ENCODE measurements at places on chromosomes 6 and 20.

DNA sequence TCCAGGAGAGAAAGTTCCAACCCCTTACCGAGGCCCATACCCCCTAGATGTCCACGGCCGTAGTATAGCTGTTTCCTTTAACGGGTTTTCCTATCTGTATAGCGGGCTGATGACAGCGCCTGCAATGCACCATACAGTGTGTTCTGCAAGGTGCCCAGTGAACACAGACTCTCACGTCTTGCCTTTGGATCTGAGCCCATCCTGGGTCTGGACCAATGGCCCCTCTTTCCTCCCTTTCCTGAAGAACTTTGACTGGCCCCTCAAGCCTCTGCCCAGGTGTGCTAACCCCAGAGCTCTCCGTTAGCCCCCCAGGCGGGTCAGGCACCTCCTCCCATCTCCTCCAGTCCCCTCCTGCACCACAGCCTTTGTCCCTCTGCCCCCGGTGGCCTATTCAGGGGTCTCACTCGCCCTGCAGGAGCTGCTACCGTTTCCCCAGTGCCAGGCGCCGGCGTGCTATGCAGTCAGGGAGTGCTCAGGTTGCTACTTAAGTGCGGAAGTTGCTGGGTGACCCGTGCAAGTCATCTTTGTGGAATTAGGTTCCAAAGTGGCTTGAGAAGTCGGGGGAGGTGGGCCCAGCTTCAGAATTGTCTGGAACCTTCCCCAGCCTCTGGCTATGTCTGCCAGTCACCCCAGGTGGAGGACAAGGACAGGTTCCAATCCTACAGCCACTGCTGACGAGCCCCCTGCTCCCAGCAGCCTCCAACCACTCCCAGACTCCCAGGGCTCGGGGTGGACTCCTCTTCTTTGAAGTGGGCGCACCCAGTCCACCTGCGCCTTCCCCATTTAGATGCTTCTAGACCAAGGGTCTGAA, 35.0 kb upstream of the ZBP1 start:
- DNase-seq = no peak

DNA sequence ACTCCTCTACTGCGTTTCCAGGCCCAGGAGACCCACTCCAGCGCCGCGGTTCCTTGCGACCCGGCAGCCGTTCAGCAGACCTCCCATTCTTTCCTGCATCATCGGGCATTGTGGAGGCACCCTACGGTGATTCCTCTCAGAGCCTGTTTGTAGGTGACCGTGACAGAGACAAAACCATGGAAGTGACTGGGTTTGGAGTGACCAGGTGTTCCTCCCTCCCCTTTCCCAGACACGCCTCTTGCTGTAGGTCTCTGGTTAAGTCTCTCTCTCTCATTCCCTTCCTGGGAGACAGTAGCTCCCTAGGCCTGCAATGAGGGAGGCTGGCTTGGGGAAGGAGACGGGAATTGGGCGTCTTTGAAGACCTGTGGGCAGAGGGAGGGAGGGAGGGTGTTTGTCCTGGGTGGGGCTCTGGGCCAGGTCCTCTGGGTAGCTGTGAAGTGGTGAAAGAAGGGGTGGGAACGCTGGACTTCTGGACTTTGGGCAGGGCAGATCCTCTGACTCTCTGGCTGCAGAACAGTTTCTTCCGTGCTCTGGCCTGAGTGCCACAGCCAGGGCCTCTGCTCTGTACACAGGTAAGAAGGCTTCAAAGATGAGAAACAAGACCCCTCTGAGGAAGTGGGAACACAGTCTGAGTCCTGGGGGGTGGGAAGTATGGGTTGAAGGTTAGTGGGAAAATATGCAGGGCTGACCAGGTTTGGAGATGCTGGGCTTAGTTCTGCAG, 763 bp downstream of the KLC4 start:
- DNase-seq = no peak

DNA sequence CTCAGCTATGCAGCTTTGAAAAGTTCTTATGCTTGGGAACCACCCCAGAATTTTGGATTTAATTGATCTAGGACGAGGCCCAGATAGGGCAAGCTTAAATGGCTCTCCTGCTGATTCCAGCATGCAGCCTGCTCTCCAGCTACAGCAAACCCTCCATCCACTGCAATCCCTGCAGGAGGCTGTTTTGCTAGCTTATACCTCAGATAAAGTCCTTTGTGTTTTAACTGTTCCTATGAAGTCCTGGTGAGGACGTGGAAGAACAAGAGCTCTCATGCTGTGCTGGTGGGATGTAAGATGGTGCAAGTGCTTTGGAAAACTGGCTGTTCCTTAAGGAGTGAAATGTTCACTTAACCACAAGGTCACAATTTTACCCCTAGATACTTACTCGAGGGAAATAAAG, 25.5 kb upstream of the NXT1 start:
- DNase-seq = no peak

GRCh38 chr6:31749301-31750036, 9.7 kb downstream of the MSH5 start:
- DNase-seq = no peak

- DNase-seq = no peak
Observed at GRCh38 chr6:25703005-25703404, 51.0 kb downstream of the SCGN start.

DNA sequence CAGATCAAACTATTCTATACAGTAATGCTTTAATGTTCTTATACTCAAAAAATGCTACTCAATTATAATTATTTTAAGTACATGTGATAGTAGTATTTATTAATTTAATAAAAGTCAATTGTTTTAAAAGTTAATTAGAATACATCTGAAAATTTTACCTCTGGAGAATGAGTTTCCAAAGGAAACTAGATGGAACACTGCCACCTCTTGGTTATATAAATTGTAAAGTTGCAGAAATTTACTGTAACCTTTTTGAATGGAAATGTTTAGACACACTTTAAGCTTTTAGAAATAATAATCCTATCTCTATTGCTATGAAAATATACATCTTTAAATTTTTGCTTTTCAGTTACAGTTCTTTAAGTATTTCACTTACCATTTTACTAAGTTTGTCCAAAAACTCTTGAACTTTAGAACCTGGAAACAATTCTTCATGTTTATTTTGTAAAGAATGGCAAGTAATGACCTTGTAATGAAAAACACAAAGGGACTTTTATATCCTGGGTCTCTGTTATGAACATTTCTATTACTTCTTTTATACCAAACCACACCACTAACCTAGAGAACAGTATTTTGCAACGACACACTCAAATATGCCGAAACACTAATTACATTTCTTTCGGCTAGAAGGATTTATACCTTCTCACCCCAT, 10.9 kb upstream of the BMP5 start:
- peak; percentile 40 for DNase-seq

- no peak for DNase-seq
Observed at GRCh38 chr20:8454137-8454712, 322.2 kb downstream of the PLCB1 start.

DNA sequence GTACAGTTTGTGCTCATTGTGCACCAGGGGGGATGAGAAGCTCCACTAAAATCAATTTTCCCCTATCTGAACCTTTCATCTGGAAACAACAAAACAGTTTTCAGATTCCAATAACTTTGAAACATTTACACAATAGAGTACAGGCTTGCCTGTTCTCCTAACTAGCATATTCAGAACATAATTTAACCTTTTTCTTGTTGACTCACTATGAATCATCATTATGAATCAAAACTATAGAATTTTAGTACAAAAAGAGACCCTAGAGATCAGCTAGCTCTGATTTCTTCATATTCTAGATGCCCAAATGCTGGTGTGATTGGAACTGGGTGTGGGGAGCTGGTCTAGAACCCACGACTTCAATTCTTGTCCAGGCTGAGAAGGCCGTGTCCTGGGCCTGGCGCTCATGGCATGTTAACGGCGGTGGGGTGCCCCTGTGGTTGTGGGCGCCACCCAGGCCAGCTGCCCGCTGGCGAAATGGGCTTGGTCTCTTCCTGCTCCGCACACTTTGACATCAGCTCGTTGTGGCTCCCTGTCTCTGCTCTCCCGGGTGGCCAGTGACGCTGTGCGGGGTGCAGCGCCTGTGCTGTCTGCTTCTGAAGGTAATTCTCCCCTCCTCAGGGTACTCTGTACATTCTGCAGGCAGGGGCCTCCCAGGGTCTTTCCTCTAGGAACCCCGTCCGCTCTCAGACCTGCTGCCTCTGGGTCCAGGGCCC, 29.9 kb upstream of the AGPAT4 start:
- no peak for DNase-seq

DNA sequence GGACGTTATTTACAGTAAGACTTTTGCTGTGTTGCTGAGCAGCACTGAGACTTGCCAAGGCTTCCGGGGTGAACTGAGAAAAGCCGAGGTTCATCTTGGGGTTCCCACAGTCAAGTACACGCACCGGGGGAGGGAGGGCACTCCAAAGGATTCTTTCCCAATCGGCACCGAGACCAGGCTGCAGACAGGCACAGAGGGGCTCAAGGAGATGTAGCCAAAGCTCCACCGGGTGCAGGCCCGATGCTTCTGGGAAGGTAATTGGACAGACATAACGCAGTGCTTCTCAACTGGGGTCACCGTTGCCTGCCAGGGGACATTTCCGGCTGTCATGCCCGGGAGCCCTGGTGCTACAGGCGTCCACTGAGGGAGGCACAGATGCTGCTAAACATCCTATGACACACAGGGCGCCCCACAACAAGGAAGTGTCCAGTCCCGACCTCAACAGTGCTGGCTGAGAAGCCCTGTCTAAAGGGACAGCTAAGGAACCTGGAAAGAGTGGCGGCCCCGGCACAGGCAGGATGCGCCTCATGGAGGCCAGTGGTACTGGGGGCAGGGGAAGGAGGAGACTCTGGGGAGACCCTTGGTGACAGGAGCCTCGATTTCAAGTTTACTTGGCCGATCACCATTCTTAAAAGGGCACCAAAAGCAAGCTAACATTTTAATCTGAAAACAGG, 92.9 kb downstream of the RAMACL start:
- no peak for DNase-seq

- DNase-seq = peak; percentile 75
Observed at GRCh38 chr6:99613705-99614429, 7.2 kb downstream of the PRDM13 start.

DNA sequence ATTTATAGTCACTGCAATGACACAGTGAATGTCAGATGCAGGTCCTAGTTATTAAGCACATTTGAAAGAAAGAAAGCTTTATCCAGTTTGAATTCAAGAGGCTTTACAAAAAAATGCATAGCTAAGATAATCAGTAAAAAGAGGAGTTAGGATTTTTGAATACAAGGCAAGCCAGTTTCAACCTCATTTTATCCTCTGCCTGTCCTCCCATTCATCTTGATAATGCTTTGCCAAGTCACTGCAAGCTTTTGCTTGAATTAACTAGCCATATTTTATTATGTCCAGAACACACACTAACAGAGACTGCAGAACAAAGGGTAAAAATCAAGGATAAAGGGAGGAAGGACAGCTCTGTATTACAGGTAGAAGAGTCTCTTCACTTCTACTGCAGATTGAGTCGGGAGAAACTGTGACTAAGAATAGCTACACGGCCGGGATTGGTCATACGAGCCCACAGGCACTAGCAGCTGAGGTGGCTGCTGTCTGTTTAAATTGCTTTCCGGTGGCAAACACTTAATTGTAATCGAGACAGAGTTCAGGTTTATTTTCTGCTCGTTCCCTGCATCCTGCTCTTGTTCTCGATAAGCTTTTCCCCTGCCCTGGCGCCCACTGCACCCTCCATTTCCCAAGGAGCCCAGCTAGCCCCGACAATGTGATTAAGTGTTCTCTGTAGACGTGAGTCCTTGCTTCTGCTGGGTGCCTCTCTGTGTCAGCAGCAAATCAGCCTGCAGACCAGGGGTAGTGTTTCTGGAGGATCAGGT, 30.5 kb upstream of the AKAP12 start:
- DNase-seq = peak; percentile 45

GRCh38 chr20:21433329-21433890, 36.1 kb upstream of the NKX2-4 start:
- DNase-seq = no peak

Data from eye (tissue), 1 donor.